Left forelimb (tissue), 1 donor: ENCODE measurements at places on chromosomes 6 and 20.

- no peak for DNase-seq
These were observed 29.2 kb downstream of the SGK1 start for GRCh38 chr6:134288538-134289203.

DNA sequence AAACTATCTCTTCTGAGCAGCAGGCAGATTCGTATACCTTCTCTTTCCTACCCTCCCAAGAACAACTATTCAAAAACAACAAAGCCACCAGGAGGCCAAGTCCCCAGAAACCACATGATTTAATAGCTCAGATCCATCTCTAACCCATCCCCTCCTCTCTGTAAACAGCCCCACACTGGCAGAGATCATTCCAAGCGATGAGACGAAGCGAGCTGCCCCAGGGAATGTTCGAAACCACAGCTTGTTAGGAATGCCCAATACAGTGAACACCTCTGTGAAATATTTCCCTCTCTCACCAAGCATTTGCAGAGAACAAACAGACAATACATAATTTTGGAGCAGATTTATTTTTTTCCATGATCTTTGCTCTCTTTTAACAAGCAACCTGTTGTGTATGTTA lies 231.8 kb downstream of the SOD2 start:
- no peak for DNase-seq

DNA sequence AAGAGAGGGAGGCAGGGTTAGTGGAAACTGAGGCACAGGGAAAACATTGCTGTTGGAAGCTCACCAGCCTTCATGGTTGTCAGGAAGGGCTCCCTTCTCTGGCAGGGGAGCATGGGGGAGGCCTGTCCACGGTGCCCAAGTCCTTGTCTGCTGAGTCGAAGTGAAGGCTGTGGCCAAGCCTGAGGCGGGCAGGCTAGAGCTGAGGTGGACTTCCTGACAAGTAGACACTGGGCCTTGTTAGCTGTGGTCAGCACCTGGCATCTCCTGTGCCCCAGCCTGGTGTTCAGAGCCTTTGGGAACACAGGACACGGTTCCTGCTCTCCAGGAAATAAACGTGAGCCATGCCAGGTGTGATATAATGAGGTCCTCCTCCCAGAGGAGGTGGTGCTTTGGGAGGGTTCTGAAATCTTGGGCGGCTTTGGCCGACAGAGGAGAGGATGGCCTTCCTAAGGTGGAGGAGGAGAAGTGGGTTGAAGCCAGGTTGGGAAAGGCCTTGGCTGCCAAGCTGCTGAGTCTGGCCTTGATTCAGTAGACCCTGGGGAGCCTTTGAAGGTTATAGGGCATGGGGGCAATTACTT lies 138.4 kb upstream of the RNF24 start:
- no peak for DNase-seq

GRCh38 chr6:118565311-118565960 lies 17.3 kb downstream of the PLN start:
- DNase-seq = no peak

DNA sequence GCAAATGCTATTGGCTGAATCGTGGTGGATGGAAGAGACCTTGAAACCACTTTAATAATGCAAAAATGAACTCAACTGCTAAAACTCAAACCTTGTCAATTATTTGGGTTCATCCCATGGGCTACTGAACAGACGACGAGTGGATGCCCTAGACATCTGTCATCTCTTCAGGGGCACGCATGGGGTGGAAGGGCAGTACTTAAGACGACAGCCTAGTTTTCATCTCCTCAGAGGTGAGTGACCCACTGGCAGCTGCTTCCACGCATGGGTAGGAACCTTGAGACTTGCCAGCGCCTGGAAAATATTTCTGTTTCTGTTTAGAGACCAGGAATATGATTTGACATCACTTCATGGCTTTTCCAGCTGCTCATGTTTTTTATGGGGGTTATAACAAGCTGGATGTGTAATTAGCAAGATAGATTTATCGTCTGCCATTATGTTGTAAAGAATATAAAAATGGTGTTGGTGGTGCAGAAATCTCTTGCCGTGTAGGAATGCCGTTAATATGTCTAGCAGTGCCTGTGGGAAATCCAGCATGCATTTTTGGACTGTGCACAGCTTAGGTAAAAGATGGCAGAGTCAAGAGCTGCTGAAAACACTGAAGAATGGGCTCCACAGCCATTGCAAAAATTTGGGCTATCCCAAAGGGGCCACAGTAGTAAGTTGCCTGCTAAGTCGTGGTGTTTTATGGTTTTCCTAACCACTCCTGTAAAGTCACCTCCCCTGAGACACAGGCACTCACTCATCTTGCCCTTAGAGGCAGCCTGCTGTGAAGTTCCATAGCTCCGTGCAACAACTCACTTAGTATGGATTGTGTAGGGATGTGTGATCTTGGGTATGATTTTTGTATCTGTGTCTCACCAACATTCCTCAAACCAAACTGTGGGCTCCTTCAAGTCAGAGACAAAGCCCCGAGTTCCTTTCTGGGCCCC lies 203.3 kb downstream of the EYA2 start:
- no peak for DNase-seq

- DNase-seq = no peak
These were observed 25.2 kb upstream of the MLN start for GRCh38 chr6:33828764-33829731.

DNA sequence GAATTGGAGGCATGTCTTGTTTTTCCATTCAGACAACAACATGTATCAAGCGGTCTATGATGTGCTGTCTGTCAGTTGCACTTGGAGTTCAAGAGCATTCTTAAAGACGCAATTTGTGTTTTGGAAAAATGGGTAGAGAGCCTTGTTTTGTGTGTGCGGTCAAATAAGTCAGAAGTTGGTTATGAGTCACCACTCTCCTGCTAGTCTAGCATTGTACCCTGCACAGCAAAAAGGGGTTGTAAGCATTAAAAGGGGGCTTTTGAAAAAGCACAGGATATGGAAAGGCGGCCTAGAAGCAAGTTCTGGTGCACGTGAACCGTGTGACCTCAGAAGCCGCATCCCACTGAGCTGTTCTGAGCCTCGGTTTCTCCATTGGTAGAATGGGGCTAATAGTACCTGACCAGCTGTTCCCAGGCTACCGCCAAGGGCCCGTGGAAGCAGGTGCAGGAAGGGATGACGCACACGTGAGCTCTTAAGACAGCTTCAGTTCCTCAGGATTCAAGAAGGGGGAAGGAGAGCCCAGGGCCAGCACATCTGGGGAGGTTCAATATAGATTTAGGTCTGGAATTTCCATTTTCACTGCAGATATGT lies 61.6 kb upstream of the SNX9 start:
- DNase-seq = no peak
